ENCODE measurements at places on chromosomes 1 and 21.

DNA sequence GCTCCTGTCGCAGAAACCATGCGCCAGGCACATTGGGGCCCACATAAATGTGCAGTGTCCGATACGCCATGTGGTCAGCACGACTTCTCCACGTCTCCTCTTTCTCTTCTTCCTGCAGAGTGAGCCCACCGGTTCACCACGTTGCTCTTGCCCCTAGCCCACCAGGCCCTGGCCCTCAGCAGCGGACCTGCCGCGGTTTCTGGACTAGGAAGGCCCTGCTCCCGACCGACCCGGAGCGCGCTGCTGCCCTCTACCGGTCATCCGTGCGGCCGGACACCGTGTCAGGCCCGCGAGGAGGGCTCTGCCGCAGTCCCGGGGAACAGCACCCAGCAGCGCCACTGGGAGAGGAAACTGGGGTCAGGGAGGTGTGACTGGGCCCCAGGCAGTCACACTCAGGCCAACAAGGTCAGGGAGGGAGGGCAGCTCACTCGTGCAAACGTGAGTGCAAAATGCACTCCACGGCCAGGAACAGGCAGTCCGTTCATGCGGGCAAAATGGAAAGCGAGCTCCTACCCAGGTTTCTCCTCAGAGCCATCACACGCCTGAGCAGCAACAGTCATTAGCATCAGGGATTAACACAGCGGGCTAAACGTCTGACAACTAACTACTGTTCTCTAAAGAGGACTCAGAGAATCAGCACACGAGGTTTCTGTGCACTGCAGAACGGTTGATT is 13.7 kb downstream of the TLR5 start:
- DNase-seq, result peak; percentile 2

GRCh38 chr1:220894924-220895256 is 15.6 kb downstream of the HLX start:
- DNase-seq, result no peak

DNA sequence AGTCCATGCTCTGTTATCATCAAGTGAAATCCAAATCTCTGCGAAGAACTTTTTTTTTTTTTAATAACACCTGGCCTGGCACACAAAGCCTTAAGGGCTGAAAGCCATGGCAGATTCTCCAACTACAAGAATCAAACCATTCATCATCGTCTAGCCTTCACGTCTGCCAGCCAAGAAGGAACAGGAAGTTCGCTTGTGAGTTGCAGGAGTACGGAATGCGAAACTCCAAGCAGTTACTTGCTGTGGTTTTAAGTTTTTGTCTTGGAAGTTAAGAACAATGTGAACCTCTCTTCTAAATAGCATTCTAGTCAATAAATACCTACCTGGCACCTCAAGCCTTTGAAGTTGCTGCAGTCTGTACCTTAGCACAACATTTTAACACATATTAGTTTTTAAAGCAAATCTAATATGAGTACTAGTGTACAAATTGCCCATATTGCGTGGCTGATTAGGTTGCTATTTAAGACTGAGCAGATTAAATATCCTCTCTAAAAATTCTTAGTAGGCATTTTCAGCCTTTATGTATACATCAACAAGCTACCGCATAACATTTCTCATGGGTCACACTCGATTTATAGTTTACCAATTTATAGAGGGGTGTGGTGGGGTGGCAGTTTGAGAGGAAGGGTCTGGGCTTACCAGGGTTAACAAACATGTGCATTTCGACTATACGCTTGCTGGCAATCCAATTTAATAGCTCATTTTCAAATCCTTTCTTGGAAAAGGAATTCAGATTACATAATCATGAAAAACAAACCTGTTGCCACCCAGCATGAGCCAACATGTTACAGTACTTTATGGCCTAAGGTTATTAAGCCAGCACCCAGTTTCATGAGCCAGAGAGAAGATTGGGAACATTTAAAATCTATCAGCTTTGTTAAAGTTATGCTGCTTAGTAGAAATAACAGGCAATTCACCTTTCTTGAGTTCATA is 22.2 kb upstream of the PTPN14 start:
- peak; percentile 19 for DNase-seq

DNA sequence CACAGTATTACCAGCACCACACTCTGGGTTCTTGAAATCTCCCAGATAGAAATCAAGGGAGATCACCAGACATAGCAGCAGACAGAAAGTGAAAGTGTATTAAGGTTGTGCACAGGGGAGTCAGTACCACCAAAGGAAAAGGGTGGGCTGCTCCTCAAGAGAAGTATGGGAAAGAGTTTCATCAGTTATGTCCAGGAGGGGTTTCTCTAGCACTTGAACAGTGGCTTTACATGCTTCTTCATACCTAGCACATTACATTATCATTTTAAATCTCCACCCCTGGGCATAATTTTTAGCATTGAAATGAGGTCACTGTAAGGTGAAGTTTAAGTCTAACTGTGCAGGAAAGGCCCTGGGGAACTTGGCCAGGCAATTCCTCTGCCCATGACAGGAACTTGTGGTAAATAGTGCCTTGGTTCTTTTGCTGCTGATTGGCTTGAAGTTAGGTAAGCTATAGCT is 601.0 kb downstream of the NUF2 start:
- no peak for DNase-seq

DNA sequence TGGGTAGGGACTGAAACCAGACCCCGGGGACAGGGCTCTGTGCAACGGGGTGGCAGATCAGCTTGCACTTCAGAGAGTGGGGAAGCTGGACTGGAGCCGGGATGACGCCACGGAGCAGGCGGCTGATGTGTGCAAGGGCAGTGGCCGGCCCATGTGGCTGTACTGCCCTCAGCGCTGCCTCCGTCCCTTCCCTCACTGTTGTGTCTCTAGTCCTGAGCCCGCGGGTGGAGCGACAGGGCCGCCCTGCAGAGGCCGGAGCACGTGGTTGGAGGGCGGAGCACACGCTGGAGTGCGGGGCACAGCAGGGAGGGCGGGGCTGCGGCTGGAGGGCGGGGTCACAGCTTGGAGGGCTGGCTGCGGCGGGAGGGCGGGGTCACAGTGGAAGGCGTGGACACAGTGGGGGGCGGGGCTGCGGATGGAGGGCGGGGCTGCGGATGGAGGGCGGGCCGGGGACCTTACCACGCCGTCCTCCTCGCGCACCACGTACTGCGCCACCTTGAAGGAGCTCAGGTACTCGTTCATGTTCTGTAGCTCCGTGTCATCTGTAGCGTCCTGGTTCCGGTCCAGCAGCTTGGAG is 52.4 kb downstream of the CHD5 start:
- peak; percentile 22 for DNase-seq

DNA sequence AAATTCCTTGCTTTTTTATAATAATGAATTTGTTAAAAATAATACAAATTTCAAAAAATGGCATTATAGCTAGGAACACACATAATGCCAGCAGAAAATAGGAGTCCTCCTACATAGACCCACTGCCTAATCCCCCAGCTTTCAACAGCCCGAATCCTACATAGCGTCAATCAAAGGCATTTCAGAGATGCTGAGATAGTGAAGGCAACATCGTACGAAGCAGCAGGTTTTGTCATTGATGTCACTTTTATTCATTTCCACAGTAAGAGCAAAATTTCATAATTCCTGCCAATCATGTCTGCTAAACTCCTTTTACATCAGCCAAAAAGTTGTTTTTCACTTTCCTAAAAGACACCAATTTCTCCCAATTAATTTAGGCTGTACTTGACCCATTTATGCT is 94.1 kb downstream of the GREM2 start:
- DNase-seq, result no peak

DNA sequence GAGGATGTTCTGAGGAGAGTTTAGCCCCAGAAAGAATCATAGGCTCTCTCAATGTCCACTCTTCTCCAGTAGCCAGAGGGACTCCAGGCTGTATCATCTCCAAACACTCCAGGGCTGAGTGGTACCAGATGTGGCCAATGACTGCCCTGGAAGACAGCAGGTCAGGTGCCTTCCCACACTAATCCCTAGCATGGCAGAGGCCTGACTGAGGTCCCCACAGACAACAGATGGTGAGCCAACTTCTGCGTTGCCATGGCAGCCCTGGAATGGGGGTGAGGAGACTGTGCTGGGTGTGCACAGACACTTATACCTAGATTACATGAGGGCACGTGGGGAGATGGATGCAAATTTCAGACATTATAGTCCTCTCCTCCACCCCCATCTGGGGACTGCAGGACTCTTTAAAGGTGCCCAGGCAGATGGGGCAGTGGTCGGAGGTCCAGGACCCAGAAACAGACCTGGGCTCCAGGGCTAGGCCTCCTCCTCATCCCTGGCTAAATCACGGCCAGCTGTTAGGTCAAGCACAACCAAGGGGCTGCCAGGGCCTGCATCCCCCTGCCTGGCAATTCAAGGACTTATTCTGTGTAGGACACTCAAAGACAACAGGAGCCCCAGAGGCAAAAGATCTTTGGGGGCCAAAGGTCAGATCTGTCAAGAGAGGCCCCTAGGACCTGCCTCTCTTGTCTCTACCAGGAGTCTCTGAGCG is 42.9 kb downstream of the CAMK2N1 start:
- no peak for DNase-seq

DNA sequence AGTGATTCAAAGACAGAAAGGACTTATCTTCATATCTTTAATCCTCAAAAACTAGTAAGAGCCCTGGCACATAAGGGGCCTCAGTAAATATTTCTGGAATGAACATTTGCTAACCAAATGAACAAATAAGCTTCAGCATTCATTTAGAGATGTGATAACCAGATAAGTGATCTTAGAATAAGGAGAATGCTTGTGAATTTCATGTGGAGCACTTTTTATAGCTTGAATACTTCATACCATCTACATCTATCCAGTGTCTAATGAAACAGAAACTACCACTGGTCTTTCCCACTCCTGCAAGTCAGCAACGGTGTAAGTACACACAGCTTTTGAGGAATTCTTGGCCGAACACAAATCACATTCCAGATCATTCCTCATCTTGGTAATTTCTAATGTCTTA is 38.5 kb downstream of the EDEM3 start:
- no peak for DNase-seq

GRCh38 chr1:233627823-233628222 is 13.9 kb downstream of the KCNK1 start:
- DNase-seq, result no peak

GRCh38 chr1:5901841-5902240 is 90.4 kb downstream of the NPHP4 start:
- DNase-seq, result no peak

DNA sequence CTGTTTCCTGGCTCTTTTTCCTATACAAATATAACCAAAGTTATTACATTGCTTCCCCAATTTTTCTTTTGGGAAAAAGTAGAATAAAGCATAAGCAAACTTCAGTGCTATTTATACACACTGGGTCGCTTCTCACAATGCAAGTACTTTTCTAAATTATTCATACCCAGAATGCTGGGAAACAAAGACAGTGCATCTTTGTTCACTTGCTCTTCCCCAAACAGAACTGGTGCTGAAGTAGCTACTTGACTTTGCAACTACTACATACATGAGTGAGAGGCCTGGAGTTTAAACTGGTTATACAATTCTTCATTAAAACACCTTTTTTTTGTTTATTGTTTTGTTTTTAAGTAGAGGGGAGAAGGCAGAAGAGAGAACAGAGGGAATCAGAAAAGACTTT is 40.2 kb downstream of the STX6 start:
- no peak for DNase-seq

DNA sequence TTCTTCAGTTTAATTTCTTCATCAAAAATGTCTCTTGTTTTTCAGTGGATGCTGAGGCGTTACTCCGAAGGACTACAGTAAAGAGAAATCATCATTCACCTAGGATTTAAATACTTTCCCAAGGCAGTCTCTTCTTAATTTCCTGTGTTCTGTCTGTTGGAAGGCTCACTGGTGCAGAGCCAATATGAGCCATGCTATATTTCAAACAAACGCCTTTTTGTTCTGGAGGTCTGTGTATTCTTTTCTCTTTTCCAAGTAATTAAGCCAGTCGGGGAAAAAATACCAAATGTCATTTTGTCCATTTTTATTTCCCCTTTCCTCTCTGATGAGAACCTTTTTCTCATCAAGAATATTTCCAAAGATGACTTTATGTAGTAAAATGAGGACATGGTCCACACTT is 206.5 kb downstream of the RWDD3 start:
- no peak for DNase-seq

GRCh38 chr1:177451191-177451590 is 280.4 kb downstream of the BRINP2 start:
- no peak for DNase-seq

- DNase-seq, result no peak
Measured at GRCh38 chr1:26362331-26362730, 8.4 kb upstream of the CRYBG2 start.

GRCh38 chr1:223849352-223850254 is 3.9 kb upstream of the TP53BP2 start:
- DNase-seq, result no peak

DNA sequence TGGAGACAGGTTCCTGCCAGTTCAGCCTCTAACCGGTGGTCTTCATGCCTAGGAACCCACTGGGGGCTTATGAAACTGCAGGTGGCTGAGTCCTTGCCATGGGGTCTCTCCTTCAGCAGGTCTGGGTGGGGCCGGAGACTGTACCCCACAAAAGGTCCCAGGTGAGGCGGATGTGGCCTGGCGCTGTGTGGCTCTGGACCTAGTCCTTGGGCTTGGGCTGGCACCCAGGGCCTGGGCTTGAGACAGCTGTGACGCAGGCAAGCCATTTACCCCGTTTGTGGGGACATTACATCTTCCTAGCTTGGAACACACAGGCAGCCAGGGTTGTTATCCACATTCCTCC is 5.9 kb upstream of the SLX9 start:
- DNase-seq, result no peak

DNA sequence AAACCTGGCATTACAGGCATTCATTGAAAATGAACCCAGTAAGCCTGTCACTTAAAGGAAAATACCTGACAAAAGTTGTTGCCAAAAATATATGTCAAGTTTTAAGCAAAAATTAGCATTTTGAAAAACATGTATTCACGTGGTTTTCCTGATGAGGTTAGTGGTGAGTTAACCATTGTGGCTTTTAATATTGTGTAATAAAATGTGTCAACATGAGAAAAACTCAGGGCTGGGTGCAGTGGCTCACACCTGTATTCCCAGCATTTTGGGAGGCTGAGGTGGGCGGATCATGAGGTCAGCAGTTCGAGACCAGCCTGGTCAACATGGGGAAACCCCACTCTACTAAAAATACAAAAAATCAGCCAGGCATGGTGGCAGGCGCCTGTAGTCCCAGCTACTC is 731.4 kb downstream of the KCNT2 start:
- no peak for DNase-seq

GRCh38 chr1:16302709-16303627 is 49.3 kb downstream of the FBXO42 start:
- no peak for DNase-seq

GRCh38 chr1:245791410-245792312 is 636.9 kb downstream of the KIF26B start:
- DNase-seq, result no peak

DNA sequence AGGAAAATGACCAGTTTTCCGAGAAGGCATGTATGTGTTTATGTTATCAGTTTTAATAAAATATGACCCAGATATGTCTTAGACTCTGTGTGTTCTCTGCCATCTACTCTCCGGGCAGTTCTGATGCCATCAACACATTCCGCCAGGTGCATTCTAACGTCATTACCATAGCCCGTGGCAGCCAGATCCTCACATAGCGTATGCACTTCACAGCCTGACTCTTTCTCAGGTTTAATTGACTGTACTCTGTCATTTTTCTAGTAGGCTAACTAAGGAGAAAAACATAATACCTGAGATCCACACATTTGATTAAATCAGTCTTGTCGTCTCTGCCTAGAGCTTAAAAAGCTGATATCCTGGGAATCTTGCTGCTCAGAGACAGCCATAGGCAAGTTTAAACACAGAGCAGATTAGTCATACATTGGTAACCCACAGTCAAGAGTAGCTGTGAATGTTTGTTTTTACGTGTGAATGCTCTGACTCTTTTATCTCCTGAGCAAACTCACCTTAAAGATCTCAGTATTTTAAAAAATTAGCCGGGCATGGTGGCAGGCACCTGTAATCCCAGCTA is 175.9 kb downstream of the GREM2 start:
- no peak for DNase-seq
